ENCODE measurements at places on chromosomes 6 and 20.

DNA sequence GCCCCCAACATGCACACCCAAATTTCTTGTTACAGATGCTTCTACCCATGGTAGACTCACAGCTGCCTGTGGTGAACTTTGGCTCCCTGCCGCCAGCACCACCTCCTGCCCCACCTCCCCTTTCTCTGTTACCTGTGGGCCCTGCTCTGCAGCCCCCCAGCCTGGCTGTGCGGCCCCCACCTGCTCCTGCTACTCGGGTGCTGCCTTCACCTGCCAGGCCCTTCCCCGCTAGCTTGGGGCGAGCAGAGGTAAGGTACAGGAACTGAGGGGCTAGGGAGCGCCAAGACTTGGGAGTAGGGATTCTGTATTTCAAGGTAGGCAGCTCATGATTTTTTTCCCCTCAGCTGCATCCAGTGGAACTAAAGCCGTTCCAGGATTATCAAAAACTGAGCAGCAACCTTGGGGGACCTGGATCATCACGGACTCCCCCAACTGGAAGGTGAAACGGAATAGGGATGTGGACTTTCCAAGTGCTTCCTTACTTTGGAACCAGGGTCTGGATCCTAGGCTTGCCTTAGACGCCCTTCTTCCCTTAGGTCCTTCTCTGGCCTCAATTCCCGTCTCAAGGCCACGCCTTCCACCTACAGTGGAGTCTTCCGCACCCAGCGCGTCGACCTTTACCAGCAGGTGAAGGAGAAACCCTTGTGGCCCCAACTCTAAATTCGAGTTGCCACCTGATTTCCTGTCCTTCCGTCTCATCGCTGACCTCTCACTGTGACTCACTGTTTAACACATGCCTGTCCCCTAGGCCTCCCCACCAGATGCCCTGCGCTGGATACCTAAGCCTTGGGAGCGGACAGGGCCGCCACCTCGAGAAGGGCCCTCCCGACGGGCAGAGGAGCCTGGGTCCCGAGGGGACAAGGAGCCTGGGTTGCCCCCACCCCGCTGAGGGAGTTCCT lies 15.5 kb downstream of the BAG6 start:
- no peak for DNase-seq

- no peak for DNase-seq
These were observed 23.3 kb upstream of the MYT1 start for GRCh38 chr20:64140956-64141355.

DNA sequence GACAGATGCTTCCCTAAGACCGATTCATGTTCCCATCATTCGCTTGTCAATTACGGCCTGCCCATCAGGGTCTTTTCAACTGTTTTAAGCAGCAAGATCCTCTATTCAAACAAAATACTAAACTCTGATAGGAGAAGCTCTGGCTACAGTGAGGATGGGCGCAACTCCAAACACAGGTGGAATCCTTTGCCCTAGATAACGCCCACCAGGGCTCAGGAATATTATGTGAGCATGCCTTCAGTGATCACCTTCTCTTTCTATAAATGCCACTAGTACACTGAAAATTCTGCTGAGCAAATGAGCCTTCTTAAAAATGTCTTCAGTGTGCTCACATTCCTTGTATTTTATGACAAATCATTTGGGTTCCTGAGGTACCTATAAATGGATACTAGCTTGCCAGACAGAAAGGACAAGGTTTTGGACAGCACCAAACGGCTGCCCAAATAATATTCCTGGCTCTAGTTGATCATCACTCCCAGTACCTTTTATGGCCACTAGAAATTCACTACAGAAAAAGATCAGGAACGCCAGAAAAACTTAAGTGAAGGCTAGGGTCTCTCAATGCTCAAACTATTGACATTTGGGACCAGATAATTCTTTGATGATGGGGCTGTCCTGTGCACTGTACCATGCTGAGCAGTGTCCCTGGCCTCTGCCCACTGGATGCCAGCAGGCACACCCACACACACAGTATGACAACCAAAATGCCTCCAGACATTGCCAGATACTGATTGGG lies 13.1 kb downstream of the ZNF217 start:
- no peak for DNase-seq

DNA sequence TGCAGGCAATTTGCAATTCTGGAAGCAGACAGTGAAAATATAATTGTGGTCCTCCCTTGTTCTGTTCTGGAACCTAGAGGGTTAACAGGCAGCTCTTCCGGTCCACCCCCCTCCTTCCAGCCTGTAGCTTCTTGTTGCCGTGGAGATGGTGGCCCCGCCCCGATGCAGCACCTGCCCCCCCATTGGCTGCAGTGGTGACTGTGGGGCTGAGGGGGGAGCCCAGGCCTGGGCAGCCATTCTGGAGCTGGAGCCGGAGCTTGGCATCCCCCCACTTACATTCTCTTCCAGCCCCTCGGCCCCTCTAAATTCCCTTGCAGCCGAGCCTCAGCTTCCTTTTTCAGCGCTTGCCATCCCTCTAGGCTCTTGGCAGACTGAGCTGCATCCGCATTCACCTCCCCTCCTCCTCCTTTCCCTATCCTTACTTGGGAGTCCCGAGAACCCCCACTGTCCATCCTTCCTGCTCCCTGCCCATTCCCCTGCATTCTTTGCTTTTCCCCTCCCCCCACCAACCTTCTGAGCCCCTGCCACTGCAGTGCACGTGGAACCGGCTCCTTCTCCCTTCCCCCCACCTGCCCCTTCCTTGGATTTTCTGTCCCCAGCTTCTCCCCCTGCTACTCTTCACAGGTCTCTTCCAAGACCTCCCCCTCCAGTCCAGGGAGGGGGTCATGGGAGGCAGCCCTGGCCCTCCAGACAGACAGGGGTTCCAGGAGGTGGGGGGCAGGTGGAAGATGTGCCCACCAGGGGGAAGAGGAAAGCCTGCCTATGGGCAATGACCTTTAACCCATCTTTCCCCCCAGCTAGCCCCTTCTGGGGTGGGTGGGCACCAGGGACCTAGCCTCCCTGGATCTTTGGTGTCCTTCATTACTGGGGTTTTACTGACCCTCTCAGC lies 11.4 kb downstream of the SYNGAP1 start:
- DNase-seq, result no peak

DNA sequence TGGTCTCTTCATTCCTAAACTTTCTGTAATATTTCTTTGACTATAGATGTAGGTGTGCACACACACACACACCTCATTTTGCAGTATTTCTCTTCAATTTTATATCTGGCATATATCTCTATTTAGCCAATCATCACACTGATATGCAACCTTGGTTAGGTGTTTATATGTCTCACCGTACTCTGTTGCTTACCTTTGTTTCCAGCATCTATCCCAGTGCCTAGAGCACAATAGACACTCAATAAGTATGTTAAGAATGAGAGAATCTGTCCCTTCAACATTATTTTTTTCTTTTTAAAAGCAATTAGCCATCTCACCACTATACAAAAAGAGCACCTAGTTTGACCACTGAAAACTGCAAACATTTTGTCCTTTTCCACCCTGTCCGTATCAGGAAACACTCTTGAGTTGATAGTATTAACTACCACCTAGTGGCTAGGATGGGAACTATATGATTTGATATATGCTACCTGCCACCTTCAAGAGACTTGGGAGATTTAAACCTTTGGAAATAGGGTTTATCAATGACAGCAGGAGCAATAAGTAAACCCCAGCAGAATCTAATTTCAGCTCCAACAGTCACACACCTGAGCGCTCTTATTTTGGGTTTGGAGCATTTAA lies 48.7 kb upstream of the RSPO3 start:
- no peak for DNase-seq

DNA sequence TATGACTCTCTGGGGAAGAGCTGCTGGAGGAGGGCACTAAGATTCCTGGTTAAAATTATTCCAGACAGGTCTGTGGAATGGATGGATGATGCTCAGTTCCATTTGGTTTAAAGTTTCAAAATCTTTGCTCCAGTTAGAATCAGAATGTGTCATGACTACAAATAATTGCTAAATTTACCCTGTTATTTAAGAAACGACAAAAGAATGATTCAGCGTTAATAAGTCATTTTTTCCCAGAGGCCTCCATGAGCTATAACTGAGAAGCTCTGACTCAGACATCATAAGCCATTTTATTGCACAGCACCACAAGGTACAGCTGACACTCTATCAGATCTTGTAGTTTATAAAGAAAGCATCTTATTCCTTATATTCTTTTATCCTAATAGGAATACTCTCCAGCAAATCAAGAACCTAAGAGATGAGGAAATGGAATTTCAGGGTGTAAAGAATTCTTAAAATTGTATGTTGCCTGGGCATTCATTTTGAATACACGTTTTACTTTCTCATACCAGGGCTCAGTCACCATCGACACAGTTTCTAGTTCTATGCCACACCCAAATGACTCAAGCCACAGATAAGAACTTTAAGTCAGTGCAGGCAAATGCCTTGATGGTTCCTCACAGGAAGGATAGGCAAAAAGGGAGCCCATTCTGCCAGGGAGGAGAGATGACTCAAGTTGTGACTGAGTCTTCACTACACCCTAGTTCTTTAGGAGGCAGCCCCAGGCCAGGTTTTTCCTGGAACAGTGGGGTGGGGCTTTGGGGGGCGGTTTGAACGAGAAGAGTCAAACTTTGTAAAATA lies 636.0 kb downstream of the MMUT start:
- no peak for DNase-seq
